Stimulated activated CD8-positive, alpha-beta memory T cell treated with anti-CD3 and anti-CD28 coated beads, Interleukin-2, amount 100 ng/mL, for 1 hour (primary cell): ENCODE measurements at places on chromosomes 7 and 10.

DNA sequence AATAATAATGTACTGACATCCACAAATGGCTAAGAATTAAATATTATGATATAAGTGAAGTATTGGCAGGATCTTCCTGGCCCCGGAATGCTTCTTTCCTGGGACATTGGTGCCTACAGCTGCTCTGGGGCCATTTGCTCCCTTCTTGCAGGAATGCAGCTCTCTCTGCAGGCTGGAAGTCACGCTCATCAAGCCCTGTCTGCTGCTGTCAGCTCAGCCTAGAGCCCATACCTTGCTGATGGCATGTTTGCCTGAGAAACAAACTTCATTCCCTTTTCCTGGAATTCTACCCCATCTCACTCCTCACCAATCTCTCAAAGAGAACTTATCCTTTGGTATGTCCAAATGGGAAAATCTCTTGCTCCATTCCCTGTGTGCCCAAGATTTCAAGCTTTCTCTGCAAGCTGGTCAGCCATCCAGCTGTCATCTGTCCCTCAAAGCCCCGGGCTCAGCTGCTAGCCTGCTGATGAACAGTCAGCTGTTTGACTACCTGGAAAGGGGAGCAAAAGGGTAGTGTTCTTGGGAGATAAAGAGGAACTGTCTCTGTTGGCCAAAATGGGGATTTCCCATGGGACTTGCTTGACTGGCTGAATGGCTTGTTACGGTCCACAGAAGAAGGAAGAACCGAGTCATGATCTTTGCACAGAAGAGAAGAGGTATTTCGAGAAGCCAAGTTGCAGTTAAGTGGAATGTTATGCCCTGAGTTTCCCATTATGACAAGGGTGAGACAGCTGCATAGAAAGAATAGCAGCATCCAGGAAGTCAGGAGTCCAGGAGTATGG lies 12.0 kb upstream of the RASSF4 start:
- DNase-seq, result no peak

DNA sequence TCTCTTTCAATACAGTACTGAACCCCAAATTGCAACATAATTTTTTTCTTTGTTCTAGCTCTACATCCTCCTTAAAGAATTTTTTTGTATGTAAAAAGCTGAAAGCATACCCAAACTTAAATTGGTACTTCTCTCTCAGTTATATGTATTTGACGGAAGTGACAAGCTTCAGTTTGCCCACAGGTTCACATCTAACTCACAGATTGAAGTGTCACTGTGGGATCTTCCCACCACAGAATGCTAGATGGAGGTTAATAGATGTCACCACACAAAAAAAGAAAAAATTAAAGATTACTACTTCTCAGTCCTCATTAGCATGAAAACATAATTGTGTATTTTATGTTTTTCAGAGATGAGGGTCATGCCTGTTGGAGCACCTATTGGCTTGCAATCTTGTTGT lies 150.9 kb upstream of the GHITM start:
- DNase-seq, result no peak

DNA sequence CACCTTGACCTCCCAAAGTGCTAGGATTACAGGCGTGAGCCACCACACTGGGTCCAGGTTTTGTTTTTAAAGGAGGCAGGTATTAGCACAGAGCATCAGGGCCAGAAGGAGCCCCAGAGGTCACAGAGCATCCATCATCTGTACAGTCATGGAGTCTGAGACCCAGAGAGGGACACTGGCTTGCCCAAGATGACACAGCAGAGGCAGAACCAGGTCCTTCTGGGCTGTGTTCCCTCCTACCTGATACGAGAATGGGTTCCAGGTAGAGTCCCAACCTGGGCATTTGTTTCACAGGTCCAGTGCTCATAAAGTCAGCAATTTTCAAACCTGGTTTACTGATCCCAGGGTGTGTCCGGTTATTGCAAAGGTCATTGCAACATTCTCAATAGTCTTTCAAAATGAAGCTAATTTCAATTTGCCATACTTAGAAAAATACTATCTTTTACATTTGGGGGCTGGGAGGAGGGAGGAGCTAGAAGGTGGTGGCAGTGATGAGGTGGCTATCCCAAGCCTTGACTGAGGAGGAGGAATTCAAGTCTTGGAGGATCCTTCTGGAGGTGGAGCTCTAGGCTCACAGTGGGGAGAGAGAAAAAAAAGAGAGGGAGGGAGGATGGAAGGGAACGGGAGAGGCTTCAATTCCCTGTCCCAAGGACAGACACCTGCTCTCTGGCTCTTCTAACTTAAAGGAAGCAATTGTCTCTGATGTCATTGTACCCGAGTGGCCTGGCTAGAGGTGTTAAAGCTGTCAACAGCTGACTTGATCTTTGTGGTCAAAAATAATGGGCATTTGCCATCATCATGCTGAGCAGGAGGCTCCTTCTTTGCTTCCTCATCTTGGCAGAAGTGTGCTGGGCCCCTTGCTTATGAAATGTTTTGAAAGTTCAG lies 8.1 kb downstream of the MXI1 start:
- DNase-seq, result no peak

- no peak for DNase-seq
Observed at GRCh38 chr10:132705173-132705572, 80.8 kb downstream of the NKX6-2 start.

DNA sequence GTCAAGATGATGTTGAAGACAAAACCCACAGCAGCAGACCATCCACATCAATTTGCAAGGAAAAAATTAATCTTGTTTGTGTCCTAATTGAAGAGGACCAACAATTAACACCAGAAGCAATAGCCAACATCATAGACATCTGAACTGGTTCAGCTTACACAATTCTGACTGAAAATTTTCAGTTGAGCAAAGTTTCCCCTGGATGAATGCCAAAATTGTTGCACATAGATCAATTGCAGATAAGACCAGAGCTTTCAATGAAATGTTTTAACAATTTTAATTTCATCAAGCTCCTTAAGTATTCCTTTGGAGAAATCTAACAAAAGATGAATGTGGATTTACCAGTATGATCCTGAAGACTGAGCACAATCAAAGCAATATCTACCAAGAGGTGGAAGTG lies 168.6 kb downstream of the CTNNA3 start:
- no peak for DNase-seq

DNA sequence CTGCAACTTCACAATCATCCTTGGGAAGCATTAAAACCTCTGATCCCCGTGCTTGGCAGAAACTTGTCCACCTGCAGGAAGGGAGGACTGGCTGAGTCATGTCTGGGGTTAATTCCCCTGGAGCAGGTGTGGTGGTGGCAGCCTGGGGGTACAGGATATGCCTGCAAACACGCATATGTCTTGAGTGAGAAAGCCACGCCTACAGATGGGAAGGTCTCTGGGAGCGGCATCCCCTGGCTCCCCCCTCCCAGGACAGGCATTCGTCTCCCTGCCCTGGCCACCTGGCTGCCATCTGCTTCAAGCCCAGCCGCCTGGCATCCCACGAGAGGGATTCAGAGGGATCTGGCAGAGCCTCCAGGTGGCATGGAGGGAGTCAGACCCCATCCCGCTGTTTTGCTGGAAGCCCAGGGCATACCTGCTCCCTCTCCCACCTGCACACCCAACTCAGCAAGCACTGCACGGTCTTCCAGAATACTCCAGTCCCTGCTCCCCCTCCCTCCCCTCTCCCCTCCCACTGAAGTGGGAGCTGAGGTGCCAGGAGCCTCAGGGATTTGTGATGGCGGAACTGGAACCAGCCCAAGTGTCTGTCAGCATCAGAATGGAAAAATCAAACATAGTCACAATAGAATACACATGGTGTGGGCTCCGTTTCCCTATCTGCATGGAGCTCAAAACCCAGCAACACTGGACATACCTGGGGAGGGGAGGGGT lies 61.0 kb downstream of the CAMK2B start:
- DNase-seq, result no peak

DNA sequence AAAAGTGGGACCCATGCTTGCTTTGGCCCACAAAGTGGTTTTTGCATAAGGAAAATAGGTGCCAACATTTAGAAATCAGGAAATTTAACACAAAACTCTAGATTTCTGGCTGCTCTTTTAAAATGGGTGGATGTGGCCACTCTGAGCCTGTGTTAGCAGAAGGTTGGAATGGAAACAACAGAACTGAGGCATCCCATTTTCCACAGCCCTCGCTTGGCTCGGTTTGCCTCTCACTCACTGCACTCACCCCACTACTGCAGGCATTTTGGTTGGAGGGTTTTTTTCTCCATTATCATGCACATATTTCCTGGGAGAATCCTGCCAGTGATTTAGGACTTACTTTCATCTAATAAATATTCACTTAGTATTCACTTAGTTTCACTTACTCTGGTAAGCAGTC lies 178.9 kb downstream of the BICC1 start:
- no peak for DNase-seq

- DNase-seq, result no peak
Observed at GRCh38 chr10:97065128-97065527, 120.6 kb downstream of the SLIT1 start.

DNA sequence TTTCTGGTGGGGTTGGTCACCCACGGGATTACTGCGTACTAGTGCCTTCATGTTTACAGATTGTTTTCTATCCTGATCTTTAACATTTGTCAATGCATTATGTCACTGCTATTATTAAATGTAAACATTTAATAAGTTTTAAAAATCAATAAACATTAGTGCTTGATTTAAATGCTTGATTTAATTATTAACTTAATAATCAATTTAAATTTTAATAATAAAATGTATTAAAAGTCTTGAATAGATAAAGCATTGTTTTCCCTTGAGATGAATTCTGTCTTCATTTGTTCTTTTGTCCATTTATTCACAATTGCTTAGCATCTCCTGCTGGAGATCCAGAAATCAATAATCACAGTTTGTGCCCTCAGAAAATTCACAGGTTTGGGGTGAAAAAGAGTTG lies 201.8 kb upstream of the HDAC9 start:
- DNase-seq, result no peak

DNA sequence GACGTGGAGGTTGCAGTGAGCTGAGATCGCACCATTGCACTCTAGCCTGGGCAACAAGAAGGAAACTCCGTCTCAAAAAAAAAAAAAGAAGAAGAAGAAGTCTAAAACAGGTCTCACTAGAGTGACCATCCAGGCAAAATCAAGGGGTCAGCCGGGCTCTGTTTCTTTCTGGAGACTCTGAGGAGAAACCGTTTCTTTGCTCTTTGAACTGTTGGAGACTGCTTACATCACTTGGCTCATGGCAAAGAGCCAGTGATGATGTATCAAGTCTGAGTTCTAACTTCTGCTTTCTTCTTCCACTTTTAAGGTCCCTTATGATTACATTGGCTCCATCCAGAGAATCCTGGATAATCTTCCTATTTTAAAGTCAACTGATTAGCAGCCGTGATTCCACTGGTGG lies 306.8 kb downstream of the WDR11 start:
- DNase-seq, result no peak

DNA sequence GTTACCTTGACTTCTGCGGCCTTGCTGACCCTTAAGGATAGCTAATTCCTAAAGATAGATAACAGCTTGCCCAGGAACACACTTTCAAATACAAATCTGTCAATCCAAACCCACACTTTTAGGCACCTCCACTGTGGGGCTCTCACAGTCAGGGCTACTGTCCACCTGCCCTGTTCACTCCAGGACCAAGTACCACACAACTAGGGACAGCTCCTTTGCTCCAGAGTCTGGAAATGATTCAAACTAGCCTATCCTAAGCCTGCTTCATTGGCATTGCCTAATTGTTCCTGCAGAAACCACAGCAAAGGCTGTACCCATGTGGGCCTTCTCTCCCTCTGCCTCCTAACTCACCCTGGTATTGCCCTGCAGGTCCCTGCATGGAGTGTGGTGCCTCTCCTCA lies 538.9 kb upstream of the IGFBP3 start:
- DNase-seq, result no peak

GRCh38 chr10:71527135-71527534 lies 130.4 kb downstream of the CDH23 start:
- no peak for DNase-seq

DNA sequence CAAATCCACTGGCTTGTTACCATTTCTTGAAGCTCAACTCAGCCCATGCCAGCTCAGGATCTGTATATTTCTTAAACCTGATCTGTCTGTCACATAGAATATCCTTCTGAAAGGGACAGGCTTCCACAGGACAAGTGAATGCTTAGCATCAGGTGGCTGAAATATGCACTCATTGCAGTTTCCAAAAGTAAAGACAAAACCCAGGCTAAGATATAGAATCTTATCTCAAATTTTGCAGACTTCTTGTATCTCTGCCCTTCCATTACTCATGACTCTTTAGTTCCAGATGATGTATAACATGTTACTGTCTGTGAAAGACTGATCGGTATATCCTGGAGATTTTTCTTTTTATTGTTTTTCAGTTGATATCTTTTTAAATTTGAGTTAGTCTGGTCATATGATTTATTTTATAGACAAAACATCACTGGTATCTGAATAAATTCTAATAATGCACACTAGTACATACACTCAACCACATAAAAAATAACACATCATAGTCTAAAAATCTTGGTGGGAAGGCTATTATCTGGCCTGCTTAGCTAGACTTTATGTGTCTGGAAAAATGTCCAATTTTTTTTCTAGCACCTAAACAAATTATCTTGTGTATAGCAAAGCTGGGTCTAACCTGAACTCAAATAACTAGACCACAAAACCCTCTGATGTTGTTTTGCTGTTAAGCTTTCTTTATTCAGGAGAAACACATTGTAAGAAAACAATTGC lies 182.6 kb downstream of the ADAM12 start:
- DNase-seq, result no peak

DNA sequence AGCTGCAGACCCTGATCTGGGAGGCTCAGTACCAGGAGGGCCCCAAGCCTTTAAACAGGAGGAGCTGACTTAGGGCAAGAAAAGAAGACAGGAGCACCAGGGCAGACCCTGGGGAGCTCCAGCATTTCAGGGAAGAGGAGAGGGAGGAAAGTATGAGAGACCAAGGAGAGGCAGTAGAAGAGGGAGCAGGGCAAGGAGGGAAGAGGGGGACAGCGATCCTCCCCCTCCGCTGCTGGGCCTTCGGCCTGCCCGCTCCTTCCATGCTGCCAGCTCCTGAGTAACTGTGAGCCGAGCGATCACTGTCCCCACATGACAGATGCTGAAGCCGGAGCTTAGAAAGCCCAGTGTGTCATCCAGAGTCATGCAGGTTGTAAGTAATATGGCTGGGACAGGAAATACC lies 65.9 kb downstream of the ALOX5 start:
- no peak for DNase-seq

DNA sequence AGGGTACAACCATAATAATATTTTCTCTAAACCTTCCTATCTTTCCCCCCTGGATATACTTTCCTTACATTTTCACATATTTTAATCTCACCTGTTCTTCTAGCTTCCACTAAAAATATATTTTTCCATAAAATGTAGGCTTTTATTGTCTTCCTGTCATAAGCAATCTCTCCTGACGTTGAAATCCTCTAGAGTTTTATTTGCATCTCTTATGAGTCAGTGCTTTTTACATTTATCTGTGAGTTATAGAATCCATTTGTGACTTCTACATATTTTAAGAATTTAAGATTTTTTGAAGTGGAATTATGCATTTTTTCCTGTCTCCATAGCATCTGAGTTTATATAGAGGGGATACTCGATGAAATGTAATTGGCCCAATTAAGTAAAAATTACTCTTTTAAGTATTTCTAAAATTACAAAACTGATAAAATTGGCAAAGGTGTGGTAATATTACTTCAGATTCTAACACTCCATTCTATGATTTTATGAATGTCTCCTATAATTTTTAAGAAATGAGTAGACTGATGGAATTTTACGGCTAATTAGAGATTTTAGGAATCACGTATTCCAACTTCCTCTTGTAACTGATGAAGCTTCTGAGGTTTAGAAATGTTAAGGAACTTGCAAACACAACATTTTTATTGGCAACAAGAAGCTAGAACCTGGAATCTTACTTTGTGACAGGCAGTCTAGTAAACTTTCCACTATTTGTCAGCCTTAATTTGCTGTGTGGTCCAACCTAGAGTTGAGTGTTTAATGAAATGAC lies 422.9 kb upstream of the SEMA3A start:
- no peak for DNase-seq
